ENCODE measurements at places on chromosomes 1 and 21.

GRCh38 chr1:181801617-181802016, 259.9 kb downstream of the ZNF648 start:
- no peak for DNase-seq

- DNase-seq = no peak
These were observed 15.1 kb upstream of the CD58 start for GRCh38 chr1:116585886-116586285.

DNA sequence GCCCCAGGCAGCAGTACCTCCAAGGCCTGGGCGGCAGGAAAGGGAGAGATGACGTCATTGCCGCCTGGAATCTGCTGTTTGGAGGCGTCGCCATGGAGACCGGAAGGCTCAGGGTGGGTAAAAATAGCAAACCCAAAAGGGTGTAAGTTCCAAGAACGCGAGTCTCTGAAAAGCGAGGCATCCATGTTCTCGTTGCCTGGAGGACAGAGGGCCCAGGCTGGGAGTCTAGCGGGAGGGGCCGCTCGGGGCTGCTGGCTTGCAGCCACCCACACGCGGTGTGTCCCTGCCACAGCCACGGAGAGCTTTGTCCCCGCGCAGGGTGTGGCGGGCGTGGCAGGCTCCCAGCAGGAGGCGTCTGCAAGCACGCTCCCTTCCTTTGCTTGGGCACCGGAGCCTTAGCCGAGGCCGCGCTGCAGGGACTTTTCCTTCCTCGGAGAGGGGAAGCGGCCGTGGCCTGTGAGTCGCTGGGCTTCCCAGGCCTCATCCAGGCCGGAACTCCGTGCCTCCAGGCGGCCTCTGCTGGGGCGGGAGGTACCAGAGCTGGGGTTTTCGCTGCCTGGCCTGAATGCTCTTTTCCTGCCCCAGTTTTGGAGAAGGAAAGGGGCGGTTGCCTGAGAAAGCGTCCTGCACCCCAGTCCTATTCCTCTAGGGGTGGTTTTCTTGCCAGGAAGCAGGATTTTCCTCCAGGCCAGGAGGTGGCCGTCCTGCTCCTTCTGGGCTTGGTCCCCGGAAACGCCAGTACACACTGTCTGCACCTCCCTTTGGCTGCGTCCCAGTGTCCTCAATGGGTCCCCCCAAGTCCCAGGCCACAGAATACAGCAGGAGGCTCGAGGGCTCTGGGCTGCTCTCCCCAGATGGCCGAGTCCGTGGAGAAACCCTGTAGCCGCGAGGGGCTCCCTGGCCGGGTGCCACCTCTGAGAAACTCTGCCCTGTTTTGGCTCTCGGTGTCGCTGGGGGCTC, 15.3 kb upstream of the SKI start:
- no peak for DNase-seq

- DNase-seq = no peak
These were observed 12.0 kb downstream of the HMGB4 start for GRCh38 chr1:33875862-33876261.

DNA sequence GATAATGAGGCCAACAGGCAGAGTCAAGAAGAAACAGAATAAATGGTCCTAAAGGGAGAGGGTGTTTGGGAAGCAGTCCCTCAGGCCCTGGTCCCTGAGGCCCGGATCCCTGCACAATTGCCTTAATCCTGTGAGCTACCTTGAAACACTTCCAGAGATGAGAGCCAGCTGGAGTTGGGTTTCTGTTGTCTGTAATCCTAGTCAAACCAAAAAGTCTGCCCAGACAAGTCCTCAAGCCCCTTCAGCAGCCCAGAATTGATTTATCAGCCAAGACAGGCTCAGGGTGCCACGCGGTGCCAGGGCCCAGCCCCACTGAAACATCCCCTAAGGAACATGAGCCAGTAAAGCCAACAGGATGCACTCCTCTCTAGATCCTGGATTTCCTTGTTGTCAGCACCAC, 16.4 kb upstream of the CLSTN1 start:
- DNase-seq = no peak

DNA sequence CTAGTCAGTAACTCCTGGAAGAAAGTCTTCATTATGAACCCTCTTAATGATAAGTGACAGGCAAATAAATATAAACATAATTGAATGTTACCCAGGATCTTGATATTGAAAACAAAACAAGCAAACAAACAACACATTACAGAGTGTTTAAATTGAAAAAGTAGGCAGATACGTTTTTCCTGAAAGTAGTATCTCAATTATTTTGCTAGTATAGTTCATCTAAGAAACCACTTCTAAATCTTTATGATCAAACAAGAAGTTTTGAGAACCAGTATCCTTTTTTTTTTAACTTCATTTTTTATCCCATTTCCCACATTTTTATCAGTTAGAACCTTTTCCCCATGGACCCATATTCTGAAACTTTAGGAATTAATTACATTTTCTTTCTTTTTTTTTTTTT, 3.7 kb upstream of the WDR47 start:
- no peak for DNase-seq

- no peak for DNase-seq
These were observed 37.4 kb downstream of the DOP1B start for GRCh38 chr21:36194024-36194423.

- no peak for DNase-seq
These were observed 106.9 kb downstream of the DHRS3 start for GRCh38 chr1:12511128-12511484.

GRCh38 chr1:14679027-14679688, 80.7 kb downstream of the KAZN start:
- no peak for DNase-seq

- DNase-seq = no peak
These were observed 24.9 kb upstream of the C1QA start for GRCh38 chr1:22611530-22611947.

DNA sequence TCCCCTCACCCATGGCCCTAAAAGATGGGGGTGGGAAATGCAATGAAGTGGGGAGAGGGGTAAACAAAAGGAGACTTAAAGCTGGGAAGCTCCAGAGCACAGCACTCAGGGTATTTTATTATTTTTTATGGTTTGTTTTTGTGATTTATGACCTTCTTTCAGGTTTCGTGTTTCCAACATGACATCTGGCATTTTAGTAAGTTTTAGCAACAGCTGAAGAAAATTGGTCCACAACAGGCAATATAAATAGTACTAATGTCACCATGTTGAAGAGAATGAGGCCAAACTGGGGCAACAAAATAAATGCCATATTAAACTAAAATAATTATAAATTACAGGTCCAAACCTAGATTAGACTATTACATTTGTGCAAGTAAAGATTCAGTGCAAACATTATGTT, 56.3 kb downstream of the TBX15 start:
- no peak for DNase-seq

GRCh38 chr1:21586222-21586621, 77.0 kb downstream of the ALPL start:
- DNase-seq = no peak

- no peak for DNase-seq
These were observed 28.8 kb upstream of the ZBTB18 start for GRCh38 chr1:244022311-244022710.

GRCh38 chr1:59298026-59298583, 1.2 kb downstream of the FGGY start:
- DNase-seq = no peak

All from stimulated activated CD4-positive, alpha-beta T cell treated with anti-CD3 and anti-CD28 coated beads, Interleukin-2, amount 100 ng/mL, for 4 hours (primary cell).